Activated CD8-positive, alpha-beta memory T cell treated with anti-CD3 and anti-CD28 coated beads for 1 hour (primary cell): ENCODE measurements at places on chromosomes 7 and 10.

GRCh38 chr10:113891476-113891875 is 37.0 kb downstream of the NHLRC2 start:
- no peak for DNase-seq

- DNase-seq: no peak
Observed at GRCh38 chr10:6346631-6347030, 143.9 kb downstream of the PFKFB3 start.

DNA sequence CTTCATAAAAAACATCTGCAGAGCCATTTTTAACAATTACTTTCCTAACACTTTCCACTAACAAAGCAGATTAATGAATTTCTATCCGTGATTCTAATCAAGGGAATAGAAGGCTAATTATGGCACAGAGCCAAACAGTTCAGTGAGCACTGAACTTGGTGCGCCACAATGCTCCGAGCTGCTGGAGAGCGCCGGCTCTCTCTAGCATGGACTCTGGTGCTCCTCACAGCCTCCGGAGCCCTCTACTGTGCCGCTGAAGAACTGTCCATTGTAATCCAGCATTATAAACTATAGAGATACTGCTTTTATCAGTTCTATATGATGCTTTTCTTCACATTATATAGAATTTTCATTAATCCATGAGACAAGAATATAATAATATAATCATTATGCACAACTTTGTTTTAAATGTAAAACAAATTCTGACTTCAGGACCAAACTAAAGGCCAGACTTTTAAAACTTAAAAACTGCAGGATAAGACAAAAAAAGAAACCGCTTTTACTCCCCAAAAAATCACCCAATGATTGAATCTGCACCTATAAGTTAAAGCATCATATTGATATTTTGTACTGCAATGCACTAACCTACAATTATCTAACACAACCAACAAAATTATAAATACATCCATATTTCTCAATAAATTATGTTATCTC is 123.6 kb downstream of the RNF32 start:
- DNase-seq: no peak

- DNase-seq: no peak
Observed at GRCh38 chr7:4943297-4943696, 15.7 kb downstream of the MMD2 start.

GRCh38 chr10:98096316-98096715 is 38.1 kb upstream of the R3HCC1L start:
- no peak for DNase-seq

GRCh38 chr7:148142660-148143248 is 447.8 kb upstream of the C7orf33 start:
- no peak for DNase-seq

GRCh38 chr10:33376476-33376875 is 42.0 kb upstream of the NRP1 start:
- DNase-seq: no peak
